ENCODE measurements at places on chromosomes 16 and 17.

DNA sequence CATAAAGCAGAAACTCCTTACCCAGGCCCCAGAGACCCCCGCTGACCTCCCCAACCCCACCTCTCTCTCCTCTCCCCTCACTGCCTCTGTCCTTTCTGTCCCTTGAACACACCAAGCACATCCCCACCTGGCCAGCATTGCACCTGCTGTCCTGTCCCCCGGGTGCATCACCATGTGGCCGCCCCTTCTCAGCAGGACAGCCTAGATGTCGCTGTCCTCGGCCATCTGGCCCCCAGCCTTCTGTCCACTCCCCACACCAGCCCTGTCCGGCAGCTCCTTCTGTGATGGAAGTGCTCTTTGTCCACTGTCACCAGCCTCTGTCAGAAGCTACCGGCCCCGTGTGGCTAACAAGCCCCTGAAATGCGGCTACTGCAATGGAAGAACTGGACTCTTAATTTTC is 12.3 kb upstream of the MPRIP start:
- DNase-seq: no peak

- DNase-seq: peak; percentile 15
Measured at GRCh38 chr16:47634727-47635126, 173.6 kb downstream of the PHKB start.

- no peak for DNase-seq
Measured at GRCh38 chr16:57571098-57571497, 28.7 kb downstream of the ADGRG5 start.

GRCh38 chr16:51490866-51491265 is 339.8 kb upstream of the SALL1 start:
- no peak for DNase-seq

DNA sequence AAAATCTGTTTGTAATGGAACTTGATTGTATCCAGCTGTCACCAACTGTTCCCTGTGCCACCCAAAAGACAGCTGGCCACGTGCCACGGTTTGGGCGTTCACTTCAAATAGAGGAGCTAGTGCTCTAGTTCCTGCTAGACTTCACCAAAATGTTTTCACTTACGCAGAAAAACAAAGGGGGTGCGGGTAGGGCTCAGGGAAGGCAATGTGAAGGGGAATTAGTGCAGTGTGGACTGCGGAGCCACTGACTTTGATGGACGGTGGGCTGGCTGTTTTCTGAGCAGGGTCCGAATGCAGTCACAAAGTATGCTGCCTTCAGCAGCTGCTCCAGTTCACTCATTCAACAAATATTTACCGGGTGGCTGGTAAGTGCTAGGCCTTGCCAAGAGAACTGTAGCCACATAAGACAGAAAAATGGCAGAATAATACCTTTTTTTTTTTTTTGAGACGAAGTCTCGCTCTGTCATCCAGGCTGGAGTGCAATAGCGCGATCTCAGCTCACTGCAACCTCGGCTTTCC is 7.6 kb upstream of the CYTH1 start:
- DNase-seq: peak; percentile 32

GRCh38 chr17:44558710-44559633 is 1.7 kb downstream of the FZD2 start:
- DNase-seq: no peak

DNA sequence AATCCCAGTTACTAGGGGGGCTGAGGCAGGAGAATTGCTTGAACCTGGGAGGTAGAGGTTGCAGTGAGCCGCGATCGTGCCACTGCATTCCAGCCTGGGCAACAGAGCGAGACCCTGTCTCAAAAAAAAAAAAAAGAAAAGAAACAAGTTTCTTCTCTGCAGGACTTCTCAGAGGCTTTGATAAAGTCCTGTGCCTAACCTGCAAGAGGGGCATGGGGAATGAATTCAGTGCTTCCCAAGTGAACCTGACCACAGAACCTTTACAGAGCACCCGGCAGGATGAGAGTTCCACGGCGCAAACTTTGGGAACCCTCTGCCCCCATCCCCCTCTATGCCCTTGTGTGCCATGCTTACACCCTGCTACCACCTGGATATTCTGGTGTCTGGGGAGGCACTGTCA is 17.9 kb downstream of the ITGB4 start:
- no peak for DNase-seq

DNA sequence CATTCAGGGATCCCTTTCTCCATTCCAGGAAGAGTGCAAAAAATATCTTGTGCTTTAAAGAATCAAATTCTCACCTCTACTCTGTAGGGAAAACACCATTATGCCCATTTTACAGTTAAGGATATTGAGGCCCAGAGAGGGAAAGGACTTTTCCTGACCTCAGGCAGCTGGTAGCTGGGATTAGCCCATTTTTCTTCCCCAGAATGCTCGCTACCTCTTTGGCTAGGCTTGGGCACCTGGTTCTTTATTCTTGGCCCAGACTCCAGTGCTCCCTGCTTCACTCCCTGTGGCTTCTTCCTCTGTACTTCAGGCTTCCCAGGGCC is 45.7 kb downstream of the MEOX1 start:
- DNase-seq: no peak

All from suppressor macrophage (primary cell).